Activated T-helper 1 cell treated with anti-CD3 and anti-CD28 coated beads, Interleukin-2, amount 50 U/mL, for 16 hours (primary cell): ENCODE measurements at places on chromosomes 3 and 15.

DNA sequence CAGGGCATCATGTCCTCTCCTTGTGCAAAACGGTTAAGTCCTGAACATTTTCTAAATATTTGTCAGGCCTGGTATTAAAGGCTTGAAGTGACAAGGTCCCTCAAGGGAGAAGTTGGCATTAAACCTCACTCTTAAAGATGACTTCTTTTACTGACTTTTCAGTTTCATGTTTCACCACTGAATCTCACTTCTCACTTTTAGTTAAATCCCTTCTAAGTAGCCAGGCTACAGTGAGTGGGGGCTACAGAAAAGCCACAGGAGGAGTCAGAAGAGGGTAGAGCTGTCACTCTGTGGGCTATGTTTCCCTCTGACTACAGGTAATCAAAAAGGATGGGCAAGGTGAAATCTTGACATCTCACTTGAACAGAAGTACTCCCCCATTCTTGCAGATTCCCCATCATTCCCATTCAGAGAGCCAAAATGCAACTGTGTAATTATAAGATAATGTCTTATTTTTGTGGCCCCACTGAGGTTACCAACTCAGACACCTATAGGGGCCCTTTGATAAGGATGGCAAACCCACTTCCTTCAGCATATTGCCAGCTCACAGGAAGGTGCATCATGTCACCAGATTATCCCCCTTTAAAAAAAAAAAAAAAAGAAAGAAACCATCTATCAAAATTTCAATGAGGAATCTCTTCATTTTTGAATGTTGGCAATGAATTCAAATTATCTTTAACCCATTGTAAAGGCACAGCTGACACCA is 790.1 kb upstream of the CFAP20DC start:
- DNase-seq = no peak

DNA sequence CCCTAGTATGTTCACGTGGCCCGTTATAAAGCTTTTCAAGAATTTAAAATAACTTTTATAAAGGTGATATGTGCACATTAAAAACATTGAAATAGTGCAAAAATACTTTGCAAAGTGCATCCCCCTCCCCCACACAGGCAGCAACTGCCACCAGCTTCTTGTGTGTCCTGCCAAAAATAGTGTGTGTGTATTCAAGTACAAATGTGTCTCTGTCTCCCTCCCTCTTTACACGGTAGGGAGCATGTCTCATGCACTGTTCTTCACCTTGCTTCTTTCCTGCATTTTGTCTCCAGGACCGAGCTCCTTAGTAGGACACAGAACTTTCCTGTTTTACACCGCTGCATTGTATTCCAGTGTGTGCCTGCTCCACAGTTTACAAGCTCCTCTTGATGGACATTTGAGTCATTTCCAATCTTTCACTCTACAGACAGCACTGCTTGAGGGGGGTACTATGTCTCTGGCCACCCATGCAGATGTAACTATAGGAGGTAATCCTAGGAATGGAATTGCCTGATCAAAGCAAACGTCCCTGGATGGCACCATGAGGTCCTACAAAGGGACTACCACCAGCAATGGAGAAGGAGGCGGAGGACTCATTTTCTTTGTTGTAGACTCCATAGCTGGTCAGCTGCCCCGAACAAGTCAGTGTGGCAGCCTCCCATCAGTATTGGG is 52.4 kb downstream of the SLC6A6 start:
- DNase-seq = no peak

GRCh38 chr15:51766341-51766740 is 14.9 kb downstream of the TMOD2 start:
- DNase-seq = no peak

GRCh38 chr3:38978729-38979128 is 73.0 kb downstream of the SCN11A start:
- no peak for DNase-seq

GRCh38 chr3:32436816-32437189 is 45.1 kb downstream of the CMTM7 start:
- DNase-seq = no peak

DNA sequence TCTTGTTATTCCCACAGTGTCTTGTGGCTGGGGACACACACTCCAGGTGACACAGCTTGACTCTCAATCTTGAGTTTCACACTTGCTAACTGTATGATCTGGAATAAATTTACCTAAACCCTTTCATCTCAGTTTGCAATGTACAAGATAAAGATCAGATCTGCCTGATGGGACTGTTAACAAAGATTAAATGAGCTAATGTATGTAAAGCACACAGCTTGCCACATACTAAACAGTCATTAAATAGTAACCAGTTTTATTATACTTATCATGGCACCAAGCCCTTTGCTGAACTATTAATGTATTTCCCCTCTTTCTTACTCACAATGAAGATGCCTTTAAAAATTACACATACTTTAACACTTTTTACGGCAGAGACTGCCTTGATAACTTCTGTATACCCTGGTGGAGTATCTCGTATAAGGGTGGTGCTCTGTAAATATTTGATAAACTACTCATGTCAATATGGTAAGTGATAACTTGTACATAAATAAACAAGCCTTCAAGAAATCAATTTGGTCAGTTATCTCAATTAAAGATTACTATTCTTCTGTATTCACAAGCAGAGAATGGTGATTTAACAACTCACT is 184.5 kb downstream of the STAG1 start:
- DNase-seq = no peak

DNA sequence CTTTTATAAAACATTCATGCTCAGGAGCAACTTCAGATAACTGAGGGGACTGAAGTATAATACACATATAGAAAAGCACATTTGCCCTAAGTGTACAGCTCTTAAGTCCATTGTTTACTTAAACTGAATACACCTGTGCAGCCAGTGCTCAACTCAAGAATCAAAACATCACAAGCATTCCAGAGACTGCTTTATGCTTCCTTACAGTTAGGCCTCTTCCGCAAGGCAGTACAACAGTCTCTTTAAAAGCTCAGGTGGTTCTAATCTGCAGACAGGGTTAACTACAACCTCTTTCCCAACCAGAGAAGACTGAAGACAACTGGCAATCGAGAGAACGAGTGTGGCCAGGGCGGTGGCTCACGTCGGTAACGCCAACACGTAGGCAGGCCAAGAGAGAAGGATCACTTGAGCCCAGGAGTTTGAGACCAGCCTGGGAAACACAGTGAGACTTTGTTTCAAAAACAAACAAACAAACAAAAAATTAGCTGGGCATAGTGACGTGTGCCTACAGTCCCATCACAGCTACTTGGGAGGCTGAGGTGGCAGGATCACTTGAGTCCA is 16.9 kb downstream of the MCCC1 start:
- no peak for DNase-seq

- no peak for DNase-seq
Measured at GRCh38 chr3:129398803-129399144, 29.7 kb downstream of the EFCAB12 start.

DNA sequence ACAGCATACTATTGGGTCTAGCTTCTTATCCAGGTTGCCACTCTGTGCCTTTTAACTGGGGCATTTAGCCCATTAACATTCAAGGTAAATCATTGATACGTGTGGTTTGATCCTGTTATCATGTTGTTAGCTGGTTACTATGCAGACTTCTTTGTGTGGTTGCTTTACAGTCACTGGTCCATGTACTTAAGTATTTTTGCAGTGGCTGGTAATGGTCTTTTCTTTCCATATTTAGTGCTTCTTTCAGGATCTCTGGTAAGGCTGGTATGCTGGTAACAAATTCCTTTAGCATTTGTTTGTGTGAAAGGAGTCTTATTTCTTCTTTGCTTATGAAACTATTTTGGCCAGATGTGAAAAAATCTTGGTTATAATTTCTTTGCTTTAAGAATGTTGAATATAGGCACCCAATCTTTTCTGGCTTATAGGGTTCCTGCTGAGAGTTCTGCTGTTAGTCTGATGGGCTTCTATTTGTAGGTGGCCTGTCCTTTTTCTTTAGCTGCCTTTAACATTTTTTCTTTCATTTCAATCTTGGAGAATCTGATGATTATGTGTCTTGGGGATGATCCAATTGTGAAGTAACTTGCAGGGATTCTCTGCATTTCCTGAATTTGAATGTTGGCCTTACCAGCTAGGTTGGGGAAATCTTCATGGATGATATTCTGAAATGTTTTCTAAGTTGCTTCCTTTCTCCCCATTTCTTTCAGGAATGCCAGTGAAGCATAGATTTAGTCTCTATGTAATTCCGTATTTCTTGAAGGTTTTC is 39.3 kb downstream of the CCR1 start:
- no peak for DNase-seq

DNA sequence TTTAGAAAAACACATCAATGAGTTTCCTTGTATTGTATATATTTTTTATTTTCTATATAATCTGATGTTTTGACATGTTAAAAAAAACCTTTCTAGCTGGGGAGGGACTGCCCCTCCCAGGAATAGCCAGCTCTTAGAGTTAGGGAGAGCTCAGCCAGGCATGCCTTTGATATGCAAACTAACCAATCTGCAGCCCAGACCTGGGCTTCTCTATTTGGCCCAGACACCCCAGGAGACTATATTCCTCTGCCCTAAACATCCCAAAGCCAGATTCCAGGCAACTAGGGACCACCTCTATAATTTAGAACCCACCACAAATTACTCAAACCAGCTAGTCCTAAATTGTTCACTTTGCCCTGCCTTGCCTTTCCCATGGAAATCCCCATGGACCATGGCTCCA is 390.9 kb upstream of the ADAMTS9 start:
- no peak for DNase-seq

- no peak for DNase-seq
Measured at GRCh38 chr15:31840849-31841476, 189.4 kb upstream of the CHRNA7 start.

GRCh38 chr3:42786212-42786611 is 13.2 kb upstream of the CCDC13 start:
- DNase-seq = no peak

- DNase-seq = no peak
Measured at GRCh38 chr3:80434366-80434765, 666.6 kb upstream of the ROBO1 start.

DNA sequence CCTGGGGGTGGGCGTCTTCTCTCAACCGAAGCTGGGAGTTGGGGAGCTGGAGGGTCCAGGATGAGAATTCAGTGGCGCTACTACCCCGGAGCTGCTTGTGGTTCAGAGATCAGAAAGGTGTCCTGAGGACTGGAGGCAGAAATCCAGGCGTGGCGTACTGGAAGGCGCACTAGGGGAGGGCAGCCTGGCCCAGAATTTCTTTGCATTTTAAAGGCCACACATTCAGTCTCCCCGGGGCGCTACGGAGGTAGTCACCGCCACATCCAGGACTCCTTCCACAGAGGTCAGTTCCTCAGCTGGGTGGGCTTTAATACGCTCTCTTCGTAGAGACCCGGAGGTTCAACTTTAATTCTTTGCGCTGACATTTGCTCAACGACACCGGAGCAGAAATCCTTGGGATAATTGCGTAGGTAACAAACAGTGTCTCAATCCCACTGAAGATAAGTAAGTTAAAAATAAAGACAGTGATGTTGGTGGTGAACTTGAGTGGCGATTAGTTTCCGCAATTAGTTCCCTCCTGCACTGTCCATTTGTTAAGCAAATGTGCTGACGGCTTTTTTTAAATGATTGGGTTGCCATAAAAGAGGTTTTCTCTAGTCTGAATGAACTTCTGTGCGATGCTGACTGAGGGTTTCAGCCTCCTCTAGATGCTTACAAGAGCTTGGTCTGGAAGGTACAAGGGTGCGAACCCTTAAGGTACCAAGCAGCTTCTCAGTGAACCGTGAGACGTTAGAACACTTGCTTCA is 535 bp downstream of the MCTP2 start:
- no peak for DNase-seq

DNA sequence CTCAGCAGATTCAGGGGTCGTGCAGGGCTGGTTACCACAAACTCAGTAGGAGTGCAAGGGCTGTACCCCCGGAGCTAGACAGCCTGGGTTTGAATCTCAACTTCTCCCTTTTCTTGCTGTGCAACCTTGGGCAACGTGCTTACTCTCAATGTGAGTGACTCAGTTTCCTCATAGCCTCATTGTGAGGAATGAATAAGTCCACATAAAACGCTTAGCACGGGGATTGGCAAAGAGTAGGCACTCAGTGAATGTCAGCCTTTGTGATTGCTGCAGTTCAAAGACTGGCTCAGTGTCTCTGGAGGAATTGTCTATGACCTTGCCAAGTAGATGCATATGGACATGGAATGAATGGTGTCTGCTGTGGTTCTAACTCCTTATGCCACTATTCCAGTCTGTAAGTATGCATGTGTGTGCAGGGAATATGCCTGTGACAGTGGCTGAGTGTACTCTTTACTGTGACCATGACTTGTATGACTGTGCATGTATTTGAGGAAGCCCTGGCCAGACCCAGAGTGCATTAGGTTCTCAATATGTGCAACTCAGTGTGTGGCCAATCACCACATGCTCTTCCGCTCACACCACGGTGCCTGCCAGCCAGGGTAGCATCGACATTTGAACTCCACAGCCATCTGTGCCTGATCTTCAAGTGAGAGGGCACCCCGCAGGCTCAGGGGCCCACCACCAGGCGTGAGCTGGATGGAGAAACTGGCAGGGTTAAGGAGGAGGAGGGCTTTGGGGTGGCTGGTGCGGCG is 900 bp upstream of the HYAL3 start:
- no peak for DNase-seq

GRCh38 chr3:196650740-196651311 is 11.3 kb downstream of the NRROS start:
- no peak for DNase-seq

- no peak for DNase-seq
Measured at GRCh38 chr15:56989411-56989924, 71.0 kb downstream of the TCF12 start.

GRCh38 chr3:43978708-43979107 is 263.0 kb upstream of the TOPAZ1 start:
- DNase-seq = no peak

GRCh38 chr15:68029959-68030358 is 24.2 kb upstream of the PIAS1 start:
- DNase-seq = no peak

DNA sequence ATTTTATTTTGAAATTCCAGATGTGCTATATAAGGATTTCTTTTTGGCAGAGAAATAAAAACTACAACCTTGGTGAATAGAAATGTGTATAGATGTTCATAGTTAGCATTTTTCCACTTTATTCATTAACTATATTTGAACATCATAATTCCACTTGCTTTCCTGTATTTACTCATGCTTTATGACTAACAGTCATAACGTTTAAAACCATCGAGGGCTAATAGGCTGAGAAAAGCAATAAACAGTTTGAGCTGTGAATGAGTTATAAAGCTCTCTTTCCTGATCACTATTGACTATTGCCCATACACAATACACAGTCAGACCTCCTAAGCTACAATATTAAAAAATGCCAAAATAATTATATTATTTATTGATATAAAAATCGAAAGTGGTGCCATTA is 502.1 kb upstream of the RASGRP1 start:
- no peak for DNase-seq

DNA sequence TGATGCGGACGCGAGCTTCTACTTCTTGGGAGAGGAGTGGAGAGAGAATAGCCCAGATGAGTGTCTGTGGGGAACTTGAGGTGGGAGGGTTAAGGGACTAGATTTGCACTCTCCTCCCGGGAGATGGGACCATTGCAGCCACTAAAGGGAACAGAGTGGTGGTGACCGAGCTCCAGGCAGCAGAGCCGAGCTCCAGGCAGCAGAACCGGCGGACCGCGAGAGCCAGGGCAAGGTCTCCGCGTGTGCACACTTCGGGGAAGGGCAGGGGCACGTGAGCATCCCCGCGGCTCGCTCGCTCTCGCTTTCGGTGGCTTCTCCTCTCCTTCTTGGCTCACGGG is 1.1 kb downstream of the IGDCC3 start:
- no peak for DNase-seq

- no peak for DNase-seq
Measured at GRCh38 chr3:127714125-127714571, 41.4 kb downstream of the ABTB1 start.
